ENCODE measurements at places on chromosomes 1 and 21. TPM values are rescaled to one million over a fixed set of nuclear protein-coding genes. Genes with fewer than 3 reads are reported as not detected.

MPL gene
- 0.31 TPM for total RNA-seq

LCE5A gene
- total RNA-seq: not detected

GBP4 gene
- total RNA-seq: not detected

AGT gene
- 0.21 TPM for total RNA-seq

BCL2L15 gene
- 0.94 TPM for total RNA-seq

C1orf116 gene
- 4.5 TPM for total RNA-seq

PLPP3 gene
- total RNA-seq: 30.0 TPM

S100A7 gene
- not detected for total RNA-seq

C1orf94 gene
- total RNA-seq: not detected

SHISAL2A gene
- not detected for total RNA-seq

MYBPH gene
- total RNA-seq: not detected

TAL1 gene
- not detected for total RNA-seq

DYNLT4 gene
- total RNA-seq: 0.64 TPM

AMY1C gene
- not detected for total RNA-seq

VPS13D gene
- total RNA-seq: 6.2 TPM

ERG gene
- total RNA-seq: not detected

ATP1A2 gene
- 0.04 TPM for total RNA-seq

OPRD1 gene
- total RNA-seq: 0.14 TPM

GSTM1 gene
- total RNA-seq: not detected

OR14K1 gene
- total RNA-seq: not detected

RPRD2 gene
- total RNA-seq: 15.0 TPM

IQGAP3 gene
- total RNA-seq: 11.6 TPM

LDLRAD1 gene
- not detected for total RNA-seq

IER5 gene
- 54.2 TPM for total RNA-seq

PDZK1 gene
- total RNA-seq: 0.95 TPM

MIER1 gene
- total RNA-seq: 10.2 TPM

LRRC8B gene
- total RNA-seq: 2.9 TPM

RNU1-2 gene
- not detected for total RNA-seq

KRTAP21-2 gene
- not detected for total RNA-seq

PCSK9 gene
- total RNA-seq: 4.4 TPM

S100A7A gene
- not detected for total RNA-seq

LCE1B gene
- total RNA-seq: not detected

PDPN gene
- total RNA-seq: not detected

PIP5K1A gene
- 43.5 TPM for total RNA-seq

CNR2 gene
- not detected for total RNA-seq

HMCN1 gene
- 0.27 TPM for total RNA-seq

DCST2 gene
- total RNA-seq: 0.50 TPM

TTC39A gene
- total RNA-seq: 1.9 TPM

SLC22A15 gene
- 0.72 TPM for total RNA-seq

CD52 gene
- not detected for total RNA-seq

CFH gene
- total RNA-seq: 3.8 TPM

CASZ1 gene
- total RNA-seq: 1.9 TPM

CNTN2 gene
- not detected for total RNA-seq

PGLYRP3 gene
- total RNA-seq: not detected

ARHGEF16 gene
- total RNA-seq: 4.7 TPM

USP21 gene
- 18.8 TPM for total RNA-seq

RGS13 gene
- not detected for total RNA-seq

DISC1 gene
- total RNA-seq: 0.21 TPM

DDOST gene
- total RNA-seq: 174 TPM

HES2 gene
- 4.7 TPM for total RNA-seq

TMEM39B gene
- total RNA-seq: 8.8 TPM

VAV3 gene
- 1.3 TPM for total RNA-seq

PROX1 gene
- total RNA-seq: 0.14 TPM

All from A549 treated with RU486 at 1 μM for 4 hours (cell line).